ENCODE measurements at places on chromosomes 13 and 19.
A peak's percentile ranks its signal among the peaks of the same experiment; 100 is the strongest.

GRCh38 chr13:47549219-47549752 lies 451.8 kb downstream of the SUCLA2 start:
- DNase-seq = no peak

GRCh38 chr13:112066624-112067004 lies 335 bp upstream of the SOX1 start:
- peak; percentile 3 for DNase-seq

GRCh38 chr13:113086991-113087922 lies 18.3 kb upstream of the F7 start:
- no peak for DNase-seq

GRCh38 chr13:31996601-31997000 lies 35.0 kb upstream of the FRY start:
- DNase-seq = no peak

- DNase-seq = peak; percentile 38
These were observed 9.8 kb downstream of the CLEC4M start for GRCh38 chr19:7772752-7773291.
